ENCODE measurements at places on chromosomes 13 and 19. TPM values are rescaled to one million over a fixed set of nuclear protein-coding genes. Genes with fewer than 3 reads are reported as not detected.

The PNMA8A gene
- total RNA-seq: 13.0 TPM

The LHB gene
- not detected for total RNA-seq

The ZNF536 gene
- not detected for total RNA-seq

The CERS1 gene
- total RNA-seq: 1.1 TPM

The PGLYRP1 gene
- not detected for total RNA-seq

The RNF17 gene
- total RNA-seq: not detected

Measured in uterine smooth muscle cell (primary cell).